ENCODE measurements at places on chromosomes 1 and 21. TPM values are rescaled to one million over a fixed set of nuclear protein-coding genes. Genes with fewer than 3 reads are reported as not detected.
A peak's percentile ranks its signal among the peaks of the same experiment; 100 is the strongest.

ZFP69B gene
- 1.1 TPM for polyA plus RNA-seq

NSL1 gene
- polyA plus RNA-seq, result 27.2 TPM

PGM1 gene
- 85.0 TPM for polyA plus RNA-seq

SLC1A7 gene
- polyA plus RNA-seq, result not detected

SH3D21 gene
- 2.6 TPM for polyA plus RNA-seq

FAM167B gene
- not detected for polyA plus RNA-seq

GPA33 gene
- 3.9 TPM for polyA plus RNA-seq

GBP3 gene
- polyA plus RNA-seq, result 5.4 TPM

GRCh38 chr1:3672971-3673361, 20.6 kb downstream of the TP73 start:
- DNase-seq, result no peak

DNA sequence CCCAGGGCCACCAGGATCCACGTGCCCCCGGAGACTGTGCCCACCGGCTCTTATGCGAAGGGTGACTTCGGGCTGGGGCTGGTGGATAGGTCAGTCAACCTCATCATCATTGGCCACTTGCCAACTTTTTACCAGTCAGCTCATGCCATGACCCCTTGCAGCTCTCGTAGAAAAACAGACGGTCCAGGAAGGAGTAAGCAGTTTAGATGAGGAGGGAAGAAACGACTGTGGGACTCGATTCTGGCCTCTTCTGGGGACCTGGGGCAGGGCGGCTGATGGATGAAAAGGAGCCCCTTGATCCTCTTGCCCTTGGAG, 41.0 kb downstream of the UBASH3A start:
- DNase-seq, result no peak

DNA sequence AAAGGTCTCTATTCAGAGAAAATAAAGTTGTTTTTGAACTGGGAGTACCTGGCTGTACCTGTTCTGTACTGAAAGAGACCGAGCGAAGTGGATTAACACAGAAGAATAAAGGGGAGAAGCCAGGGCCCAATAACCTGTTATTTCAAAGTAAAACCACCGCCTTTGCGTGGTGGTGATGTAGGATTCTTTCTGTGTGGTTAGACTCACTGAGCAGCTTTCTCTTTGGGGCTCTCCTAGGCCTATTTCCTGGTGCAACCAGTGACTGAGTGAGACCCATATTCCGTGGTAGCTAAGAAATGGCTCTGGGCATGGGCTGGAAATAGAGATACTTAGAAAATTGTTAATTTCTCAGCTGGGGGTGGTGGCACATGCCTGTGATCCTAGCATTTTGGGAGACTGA, 99.9 kb downstream of the XCL2 start:
- DNase-seq, result no peak

GRCh38 chr1:115744646-115745275, 23.8 kb downstream of the CASQ2 start:
- no peak for DNase-seq

DNA sequence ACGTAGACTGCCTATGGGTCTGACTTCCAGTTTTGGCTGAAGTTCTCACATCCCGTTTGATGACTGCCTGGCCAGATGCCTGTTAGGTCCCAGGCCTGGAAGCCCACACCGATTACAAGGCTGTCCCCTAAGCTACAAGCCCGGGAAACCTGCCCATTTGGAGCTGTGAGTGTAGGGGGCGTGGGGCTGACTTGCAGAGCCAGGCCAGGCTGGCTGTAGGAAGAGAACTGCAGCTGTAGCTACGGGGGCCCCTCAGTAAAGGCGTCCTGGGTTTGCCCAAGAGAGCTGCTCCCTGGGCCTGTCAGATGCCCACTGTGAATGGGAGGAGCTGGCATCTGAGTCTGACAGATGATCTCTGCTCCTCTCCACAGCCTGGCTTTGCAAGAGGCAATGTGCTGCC, 199.7 kb downstream of the CAMTA1 start:
- no peak for DNase-seq

DNA sequence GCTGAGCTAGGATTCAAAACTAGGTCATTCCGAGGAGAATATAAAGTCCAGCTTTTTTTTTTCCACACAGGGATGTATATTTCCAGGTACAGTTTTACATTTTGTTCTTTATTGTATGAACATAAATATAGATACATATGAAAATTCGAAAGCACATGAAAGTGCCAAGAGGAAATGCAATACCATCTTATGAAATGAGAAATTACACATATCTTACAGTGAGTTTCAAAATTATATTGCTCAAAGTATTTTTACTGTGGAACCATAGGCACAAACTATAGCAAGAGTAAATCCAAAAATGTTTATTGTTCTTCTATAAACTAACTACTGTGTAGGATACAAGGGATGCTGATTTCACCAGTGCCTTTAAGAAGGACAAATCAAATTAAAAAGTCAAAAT, 39.0 kb downstream of the PTPRC start:
- DNase-seq, result no peak

GRCh38 chr1:166197141-166197540, 30.3 kb upstream of the FAM78B start:
- DNase-seq, result peak; percentile 7

DNA sequence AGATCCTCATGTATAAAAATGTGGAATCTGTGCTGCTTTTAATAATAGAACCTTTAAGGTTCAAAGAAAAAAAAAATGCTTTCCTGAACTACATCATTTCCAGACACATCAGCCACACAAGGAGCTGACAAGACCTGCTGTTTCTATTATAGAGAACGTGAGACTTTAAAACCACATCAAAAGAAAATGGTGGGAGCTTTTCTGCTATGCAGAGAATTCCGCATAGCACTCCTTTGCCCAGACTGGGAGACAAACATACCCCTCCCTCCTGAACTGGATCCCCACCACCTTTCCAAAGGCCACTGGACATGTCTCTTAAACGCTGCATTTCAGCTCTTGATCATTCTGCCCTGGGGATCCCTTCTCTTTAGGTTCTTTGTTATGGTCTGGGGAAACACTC, 41.9 kb downstream of the TRIT1 start:
- DNase-seq, result no peak

DNA sequence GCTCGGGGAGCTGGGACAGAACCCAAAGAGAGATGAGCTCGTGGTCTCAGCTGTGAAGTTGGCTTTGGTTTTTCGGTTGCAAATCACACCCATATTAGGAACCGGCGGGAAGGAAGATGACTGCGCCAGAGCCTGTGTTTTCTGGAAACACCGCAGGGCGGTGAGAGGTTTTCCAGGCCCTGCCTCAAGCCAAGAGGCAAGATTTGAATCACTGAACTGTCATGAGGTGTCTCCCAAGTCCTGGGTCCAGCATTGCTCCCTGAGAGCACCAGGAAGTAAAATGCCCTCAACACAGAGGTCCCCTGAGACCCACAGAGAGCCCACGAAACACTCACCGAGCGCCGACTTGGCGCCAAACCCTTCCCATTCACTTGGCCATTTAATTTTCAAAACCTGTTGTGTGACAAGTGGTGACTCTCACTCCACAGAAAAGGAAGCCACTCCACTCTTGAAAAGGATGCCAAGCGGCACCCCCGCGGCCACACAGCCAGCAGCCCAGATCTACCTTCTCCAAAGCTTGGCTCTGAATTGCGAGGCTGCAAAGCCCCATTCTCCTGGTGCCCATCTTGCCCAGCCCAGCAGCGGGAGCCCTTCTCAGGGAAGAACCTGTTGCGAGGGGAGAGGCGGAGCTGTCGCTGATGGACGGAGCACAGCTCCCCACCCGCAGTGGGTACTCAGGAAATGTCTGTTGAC, 99.0 kb upstream of the RUNX3 start:
- DNase-seq, result no peak

DNA sequence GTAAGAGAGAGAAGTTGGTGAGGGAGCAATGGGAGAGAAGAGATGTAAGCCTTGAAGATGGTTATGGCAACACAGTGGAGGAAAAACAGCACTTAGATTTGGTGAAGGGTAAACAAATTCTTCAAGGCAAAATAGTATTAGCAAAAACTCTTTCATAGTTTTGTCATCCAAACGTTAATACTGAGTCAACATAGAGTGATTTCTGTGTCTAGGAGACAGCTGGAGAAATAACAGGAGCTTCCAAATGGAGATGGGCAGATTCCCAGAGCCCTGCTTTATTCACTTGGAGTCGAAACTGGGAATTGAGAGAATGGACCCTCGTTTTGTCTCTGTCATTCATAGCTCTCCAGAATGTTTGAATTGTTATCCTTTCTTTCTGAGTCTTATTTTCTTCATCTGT, 68.3 kb downstream of the PLA2G4A start:
- DNase-seq, result no peak

GRCh38 chr21:43925096-43925481, 60.1 kb downstream of the AGPAT3 start:
- peak; percentile 76 for DNase-seq

GRCh38 chr1:213969958-213970555, 17.7 kb upstream of the PROX1 start:
- DNase-seq, result no peak

- DNase-seq, result no peak
These were observed 195.0 kb upstream of the RGS18 start for GRCh38 chr1:191963286-191963685.

DNA sequence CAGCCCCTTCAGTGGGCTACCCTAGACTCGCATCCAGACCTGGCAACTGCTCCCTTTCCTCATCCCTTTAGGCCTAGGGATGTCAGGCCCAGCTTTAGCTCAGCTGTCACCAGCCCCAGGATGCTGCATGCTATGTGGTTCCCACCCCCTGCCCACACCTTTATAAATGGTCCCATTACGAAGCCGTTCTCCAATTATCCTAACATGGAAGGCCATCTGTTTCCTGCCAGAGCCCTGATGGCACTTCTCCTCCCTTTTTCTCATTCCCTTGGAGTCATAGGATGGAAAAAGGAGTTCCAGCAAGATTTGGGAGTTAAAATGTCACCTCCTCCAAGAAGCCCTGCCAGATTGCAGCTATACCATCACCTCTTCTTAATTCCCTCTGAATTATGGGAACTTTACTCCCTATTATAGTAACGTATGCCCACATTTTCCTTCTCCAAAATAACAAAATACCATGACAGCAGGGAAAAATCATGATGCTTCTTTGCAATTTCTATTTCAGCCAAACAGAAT, 205.0 kb upstream of the GRIK3 start:
- DNase-seq, result no peak

- DNase-seq, result no peak
These were observed 23.3 kb downstream of the ZP4 start for GRCh38 chr1:237867380-237867888.

DNA sequence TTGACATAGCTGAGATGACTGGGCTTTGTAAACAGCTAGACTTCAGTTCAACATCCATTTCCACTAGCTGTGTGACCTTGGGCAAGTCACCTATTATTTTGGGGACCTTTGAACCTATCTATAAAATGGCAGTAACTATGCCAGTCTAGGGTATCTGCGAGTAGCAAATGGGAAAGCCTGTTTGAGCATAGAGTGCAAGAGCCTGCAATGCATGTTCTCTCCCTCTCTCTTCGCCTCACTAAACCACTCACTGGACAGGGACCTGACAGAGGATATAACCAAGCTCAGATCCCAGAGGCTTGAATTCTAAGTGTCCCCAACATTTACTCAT, 39.7 kb downstream of the DPT start:
- no peak for DNase-seq

DNA sequence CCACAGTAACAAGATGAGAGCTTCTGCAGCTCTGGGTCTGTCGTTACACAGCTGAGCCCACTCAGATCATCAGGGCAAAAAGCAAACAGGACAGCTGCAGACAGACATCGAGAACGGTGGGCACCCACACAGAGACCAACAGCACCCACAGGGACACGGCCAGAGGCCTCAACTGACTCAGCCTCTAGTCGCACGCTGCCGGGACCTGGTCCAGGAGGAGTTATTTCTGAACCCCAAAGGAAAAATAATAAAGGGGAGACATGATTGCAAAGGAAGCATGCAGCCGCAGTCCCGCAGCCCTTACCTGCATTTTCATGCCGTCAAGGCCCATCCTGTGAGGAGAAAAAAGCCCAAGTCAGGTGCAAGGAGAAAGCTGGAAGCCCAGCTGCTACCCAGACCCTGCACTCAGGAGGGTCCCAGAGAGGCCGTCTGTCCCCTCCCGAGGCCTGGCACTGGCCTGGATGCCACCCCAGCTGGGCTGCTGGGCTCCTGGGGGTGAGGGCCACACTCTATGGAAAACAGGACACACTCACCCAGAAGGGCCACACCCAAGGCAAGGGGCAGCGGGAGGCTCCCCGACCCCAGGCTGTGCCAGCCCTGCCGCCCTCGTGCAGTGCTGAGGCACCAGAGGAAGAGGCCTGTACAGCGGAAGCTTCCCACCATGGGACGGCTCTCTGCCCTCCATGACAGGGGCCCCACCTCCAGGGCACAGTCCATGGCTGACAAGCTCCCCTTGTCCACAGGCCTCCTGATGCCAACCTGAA, 15.7 kb downstream of the LSS start:
- DNase-seq, result no peak

GRCh38 chr1:159079525-159079924, 3.0 kb upstream of the AIM2 start:
- no peak for DNase-seq

DNA sequence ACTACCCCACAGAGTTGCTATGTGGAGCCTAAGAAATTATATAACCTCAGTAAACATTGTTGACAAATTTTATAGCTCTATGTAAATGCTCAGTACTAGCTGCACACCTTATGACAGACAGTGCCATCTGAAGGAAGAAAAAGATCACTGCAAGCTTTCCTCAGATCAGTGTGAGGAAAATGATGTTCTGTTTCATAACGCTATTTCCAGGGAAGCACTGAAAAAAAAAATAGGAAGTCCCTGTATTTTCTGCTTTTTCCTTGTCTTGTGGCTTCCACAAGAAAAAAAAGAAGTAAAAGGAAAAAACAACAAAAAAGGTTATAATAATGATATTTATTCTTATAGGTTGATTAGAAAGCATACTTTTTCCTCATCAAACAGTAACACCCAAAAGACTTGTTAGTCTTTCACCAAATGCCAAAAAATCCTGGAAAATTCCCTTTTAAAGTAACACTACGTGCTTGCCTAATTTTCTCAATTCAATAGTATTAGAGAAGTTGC, 23.2 kb downstream of the LYST start:
- DNase-seq, result peak; percentile 47
